Mucosa of descending colon (tissue), 3 donors: ENCODE measurements at places on chromosomes 13 and 19.

DNA sequence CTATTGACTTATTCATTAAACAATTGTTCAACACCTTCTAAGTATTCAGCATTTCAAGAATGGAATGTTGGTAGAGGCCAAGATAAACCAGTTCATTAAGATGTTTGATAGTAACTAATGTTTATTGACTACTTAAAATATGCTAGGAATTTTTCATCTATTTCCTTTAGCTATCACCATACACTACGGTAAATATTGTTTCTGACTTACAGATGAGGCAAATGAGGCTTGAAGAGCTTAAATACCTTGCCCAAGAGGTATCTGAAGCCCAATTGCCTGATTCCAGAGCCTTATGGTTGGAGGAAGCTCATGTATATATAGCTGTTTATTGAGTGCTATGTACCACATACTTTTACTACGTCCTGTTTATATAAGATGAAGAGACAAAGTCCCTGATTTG is 286.2 kb downstream of the NDFIP2 start:
- no peak for DNase-seq

- no peak for DNase-seq
Measured at GRCh38 chr19:15974856-15975255, 26.0 kb downstream of the OR10H4 start.

DNA sequence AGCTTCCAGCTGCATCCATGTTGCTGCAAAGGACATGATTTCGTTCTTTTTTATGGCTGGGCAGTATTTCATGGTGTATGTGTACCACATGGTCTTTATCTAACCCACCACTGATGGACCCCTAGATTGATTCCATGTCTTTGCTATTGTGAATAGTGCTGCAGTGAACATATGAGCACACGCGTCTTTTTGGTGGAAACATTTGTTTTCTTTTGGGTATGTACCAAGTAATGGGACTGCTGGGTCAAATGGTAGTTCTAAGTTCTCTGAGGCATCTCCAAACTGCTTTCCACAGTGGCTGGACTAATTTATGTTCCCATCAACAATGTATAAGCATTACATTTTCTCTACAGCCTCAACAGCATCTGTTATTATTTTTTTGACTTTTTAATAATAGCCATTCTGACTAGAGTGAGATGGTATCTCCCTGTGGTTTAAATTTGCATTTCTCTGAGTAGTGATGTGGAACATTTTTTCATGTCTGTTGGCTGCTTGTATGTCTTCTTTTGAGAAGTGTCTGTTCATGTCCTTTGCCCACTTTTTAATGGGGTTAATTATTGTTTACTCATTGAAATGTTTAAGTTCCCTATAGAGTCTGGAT is 6.8 kb upstream of the UBE2L5 start:
- no peak for DNase-seq

- DNase-seq = peak; percentile 87
Measured at GRCh38 chr19:50414864-50415660, 3.7 kb upstream of the SPIB start.

DNA sequence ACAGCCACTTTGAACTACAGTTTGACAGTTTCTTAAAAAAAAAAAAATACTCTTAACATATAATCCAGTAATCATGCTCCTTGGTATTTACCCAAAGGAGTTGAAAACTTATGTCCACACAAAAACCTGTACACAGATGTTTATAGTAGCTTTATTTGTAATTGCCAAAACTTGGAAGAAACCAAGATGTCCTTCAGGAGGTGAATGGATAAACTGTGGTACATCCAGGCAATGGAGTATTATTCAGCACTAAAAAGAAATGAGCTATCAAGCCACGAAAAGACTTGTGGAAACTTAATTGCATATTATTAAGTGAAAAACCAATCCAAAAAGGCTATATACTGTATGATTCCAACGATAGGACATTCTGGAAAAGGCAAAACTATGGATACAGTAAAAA is 44.9 kb downstream of the RCBTB2 start:
- no peak for DNase-seq

GRCh38 chr19:38669552-38669951 is 22.1 kb downstream of the ACTN4 start:
- peak; percentile 43 for DNase-seq

- DNase-seq = no peak
Measured at GRCh38 chr19:28940751-28941500, 272.0 kb downstream of the UQCRFS1 start.

DNA sequence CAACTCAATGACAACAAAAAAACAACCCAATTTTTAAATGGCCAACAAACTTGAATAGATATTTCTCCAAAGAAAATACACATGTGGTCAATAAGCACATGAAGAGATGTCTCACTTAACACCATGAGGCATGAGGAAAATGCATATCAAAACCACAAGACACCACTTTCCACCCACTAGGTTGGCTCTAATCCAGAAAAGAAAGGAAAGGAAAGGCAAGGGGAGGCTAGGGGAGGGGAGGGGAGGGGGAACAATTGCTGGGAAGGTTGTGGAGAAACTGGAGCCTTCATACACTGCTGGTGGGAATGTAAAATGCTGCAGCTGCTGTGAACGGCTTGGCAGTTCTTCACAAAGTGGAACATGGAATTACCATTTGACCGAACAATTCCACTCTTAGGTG is 854.3 kb downstream of the UQCRFS1 start:
- DNase-seq = no peak

GRCh38 chr19:4284176-4284958 is 5.3 kb downstream of the SHD start:
- DNase-seq = peak; percentile 93
